CD4-positive, alpha-beta T cell treated with Interleukin-12 subunit alpha and Interleukin-12 subunit beta, for 1 hour (primary cell): ENCODE measurements at places on chromosomes 16 and 17.

GRCh38 chr17:57548421-57549410 is 196.4 kb downstream of the CCDC182 start:
- DNase-seq: no peak

DNA sequence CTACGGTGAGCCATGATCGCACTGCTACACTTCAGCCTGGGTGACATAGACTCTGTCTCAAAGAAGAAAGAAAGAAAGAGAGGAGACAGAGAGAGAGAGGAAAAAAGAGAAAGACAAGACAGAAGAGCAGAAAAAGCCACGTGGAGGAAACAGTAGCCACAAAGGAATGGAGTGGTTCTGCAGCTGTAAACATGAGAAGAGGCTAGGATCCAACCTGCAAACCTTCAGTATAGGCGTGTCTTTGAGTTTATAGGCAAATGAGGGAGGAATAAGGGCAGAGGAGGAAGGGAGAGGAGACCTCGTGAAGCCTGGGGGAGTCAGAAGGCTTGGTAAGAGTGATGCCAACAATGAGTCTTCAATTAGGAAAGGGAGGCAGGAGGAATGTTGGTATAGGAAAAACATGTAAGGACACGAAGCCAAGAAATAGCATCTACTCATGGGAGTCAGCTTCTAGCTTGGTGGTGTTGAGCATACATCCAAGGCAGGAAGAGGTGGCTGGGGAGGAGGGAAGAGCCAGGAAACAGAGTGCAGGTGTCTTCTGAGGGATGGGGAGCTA is 3.9 kb downstream of the MED9 start:
- DNase-seq: no peak

GRCh38 chr16:85164431-85164830 is 52.2 kb upstream of the CIBAR2 start:
- DNase-seq: no peak

- peak; percentile 88 for DNase-seq
These were observed 12.0 kb downstream of the TBC1D24 start for GRCh38 chr16:2486645-2487516.

GRCh38 chr17:13825526-13826040 is 223.9 kb upstream of the HS3ST3A1 start:
- no peak for DNase-seq

GRCh38 chr16:14193316-14193871 is 122.3 kb downstream of the MRTFB start:
- peak; percentile 32 for DNase-seq

- DNase-seq: no peak
These were observed 5.2 kb downstream of the METRNL start for GRCh38 chr17:83084621-83085056.

DNA sequence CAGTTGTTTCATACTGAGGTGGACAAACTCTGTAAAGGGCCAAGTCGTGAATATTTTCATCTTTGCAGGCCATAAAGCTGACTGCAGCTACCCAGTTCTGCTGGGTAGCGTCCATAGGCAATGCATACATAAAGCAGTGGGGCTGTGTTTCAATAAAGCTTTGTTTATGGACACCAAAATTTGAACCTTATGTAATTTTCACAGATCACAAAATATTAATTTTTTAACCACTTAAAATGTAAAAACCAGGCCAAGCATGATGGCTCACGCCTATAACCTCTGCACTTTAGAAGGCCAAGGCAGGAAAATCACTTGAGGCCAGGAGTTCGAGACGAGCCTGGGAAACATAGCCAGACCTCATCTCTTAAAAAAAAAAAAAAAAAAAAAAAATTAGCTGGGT is 148.0 kb downstream of the CCDC182 start:
- no peak for DNase-seq

- DNase-seq: peak; percentile 8
These were observed 4.2 kb downstream of the ADCY9 start for GRCh38 chr16:4111748-4112696.

DNA sequence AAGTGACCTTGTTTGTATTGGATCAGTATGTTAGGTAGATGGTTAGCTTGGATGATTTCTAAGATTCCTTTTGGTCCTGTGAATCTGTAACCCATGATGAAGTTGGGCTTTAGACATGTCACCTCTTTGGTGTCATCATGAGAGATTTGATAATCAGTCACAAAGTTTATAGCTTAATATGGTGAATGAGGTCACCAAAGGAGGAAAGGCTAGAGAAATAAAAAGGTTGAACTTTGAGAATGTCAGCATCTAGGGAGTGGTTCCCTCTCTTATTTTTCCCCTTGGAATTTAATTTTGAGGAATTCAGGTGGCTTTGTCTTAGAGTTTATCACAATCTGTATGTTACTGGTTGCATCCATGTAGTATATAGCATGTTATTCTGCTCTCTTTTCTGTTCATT is 45.3 kb downstream of the NLK start:
- DNase-seq: no peak

DNA sequence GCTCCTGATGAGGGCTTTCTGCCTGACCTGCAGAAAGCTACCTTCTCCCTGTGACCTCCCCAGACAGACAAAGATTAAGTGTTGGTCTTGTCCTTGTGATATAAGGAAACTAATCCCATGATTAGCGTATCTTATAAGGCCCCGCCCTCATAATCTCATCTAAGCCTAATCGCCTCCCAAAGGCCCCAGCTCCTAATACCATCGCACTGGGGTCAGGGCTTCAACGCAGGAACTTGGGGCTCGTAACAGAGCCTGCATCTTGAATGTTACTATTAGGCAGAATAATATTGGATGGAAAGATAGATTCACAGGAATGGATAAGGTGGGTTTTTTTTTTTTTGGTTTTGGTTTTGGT is 78.9 kb downstream of the C16orf95 start:
- no peak for DNase-seq

GRCh38 chr17:8894673-8895578 is 27.5 kb upstream of the PIK3R6 start:
- peak; percentile 67 for DNase-seq

GRCh38 chr16:81599034-81599744 is 154.6 kb downstream of the CMIP start:
- no peak for DNase-seq

DNA sequence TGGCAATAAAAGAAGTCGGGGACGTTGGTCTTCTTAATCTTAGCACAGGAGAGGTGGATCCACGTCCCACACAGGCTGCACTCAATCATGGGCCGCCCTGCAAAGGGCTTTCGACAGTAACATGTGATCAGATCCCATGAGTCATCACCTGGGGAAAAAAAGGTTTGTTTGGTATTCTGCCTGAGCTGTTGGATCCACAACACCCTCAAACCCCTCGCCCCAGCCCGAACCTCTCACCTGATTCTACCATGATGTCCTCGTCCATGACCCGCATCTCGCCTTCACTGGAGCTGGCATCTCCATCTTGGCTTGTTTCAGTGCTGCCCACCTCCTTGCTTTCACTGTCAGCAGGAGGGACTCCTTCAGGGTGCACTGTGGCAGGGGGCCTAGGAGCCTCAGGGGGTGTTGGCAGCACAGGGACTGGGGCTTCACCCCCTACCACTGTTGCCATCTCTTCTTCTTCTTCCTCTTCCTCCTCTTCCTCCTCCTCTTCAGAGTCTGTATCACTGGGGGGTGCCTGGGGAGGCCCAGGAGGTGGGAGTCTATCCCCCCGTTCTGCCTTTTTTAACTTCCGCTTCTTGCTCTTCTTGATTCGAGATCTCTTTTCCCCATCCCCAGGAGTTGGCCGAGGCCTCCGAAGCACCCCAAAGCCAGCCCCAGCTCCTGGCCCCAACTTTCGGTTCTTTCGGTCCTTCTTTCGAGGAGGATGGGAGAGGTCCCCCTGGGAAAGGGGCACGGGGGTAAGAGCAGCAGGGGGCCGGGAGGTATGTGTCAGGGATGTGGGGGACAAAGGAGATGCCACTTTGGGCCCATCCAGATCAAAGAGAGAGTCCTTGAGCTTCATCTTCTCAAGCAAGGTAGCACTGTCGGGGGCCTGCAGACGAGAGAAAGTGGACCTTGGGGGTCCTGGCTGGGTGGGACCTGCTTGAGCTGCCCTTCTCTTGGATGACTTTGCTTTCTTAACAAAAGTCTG is 1.7 kb upstream of the DVL2 start:
- no peak for DNase-seq

DNA sequence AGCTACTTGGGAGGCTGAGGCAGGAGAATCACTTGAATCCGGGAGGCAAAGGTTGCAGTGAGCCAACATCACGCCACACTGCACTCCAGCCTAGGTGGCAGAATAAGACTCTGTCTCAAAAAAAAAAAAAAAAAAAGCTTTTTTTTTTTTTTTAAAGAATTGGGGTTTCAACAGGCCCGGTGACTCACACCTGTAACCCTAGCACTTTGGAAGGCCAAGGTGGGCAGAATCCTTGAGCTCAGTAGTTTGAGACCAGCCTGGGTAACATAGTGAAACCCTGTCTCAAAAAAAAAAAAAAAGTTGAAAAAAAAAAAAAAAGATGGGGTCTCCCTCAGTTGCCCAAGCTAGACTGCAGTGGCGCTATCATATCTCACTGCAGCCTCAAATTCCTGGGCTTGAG is 6.6 kb upstream of the HEXIM2 start:
- DNase-seq: peak; percentile 16

GRCh38 chr17:16037636-16038035 is 38.0 kb downstream of the TTC19 start:
- DNase-seq: no peak

- DNase-seq: no peak
These were observed 345.1 kb downstream of the XYLT1 start for GRCh38 chr16:17125671-17126070.

DNA sequence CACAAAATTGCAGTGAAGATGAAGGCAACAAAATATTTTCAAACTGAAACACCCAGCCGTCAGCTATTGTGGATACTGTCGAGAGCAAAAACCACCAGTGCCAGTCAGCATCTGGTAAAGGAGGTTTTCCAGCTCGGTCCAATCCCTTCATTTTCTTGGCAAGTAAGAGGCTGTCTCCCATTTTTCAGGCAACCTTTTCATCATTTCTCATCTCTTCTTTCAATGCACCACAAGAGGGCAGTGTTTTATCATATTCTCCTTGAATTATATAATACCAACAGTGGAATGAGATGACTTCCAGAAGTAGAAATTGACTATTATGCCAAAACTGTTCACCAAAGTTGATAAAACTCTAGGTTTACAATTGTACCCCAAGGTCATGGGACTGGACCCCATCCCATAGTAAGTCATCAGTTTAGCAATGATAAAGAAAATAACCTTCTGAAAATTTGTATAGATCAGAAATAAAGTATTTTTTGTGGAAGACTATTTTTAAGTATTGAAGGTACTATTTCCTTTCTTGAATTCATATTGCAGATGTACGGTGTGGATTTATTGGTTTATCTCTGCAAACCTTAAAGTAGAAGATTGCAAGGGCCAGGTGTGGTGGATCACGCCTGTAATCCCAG is 16.8 kb downstream of the NQO1 start:
- peak; percentile 73 for DNase-seq

DNA sequence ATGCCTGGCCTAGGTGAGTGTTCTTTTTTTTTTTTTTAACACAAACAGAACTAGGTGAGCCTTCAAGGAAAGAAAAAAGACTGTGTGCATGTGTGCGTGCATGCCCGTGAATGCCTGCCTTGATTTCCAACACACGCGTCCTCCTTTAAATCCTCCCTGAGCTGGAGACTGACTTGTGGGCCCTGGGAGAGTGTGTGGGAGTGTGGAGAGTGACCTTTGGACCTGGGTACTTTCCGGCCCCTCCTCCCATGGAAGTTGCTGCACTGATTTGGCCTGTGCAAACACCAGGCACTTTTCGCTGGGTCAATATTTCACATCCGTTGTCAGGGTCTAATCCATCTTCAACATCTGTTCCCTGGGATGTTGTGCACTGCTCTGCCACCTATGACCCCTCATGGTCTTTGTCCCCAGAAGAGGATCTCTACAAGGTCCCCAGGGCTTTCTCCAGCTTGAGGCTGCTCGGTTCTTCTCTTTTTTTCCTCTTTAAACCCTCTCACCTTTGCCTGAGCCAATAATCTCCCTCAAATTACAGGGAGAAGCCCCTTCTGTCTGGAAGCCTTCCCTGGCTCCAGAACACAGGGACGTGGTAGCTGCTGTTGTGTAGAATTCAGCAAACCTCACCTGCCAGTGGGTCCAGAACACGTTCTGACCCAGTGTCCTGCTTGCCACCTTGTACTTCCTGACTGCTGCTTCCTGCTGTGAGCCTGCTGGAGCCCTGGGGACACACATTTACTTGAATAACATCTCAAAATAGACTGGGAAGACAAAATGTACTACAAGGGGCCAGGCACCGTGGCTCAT is 20.8 kb upstream of the ATP5MC1 start:
- DNase-seq: no peak

- DNase-seq: no peak
These were observed 226.0 kb upstream of the GSE1 start for GRCh38 chr16:85387171-85387507.

- DNase-seq: no peak
These were observed 37.2 kb upstream of the C16orf82 start for GRCh38 chr16:27029525-27029924.

- DNase-seq: no peak
These were observed 16.0 kb downstream of the MAP2K6 start for GRCh38 chr17:69430488-69430887.

DNA sequence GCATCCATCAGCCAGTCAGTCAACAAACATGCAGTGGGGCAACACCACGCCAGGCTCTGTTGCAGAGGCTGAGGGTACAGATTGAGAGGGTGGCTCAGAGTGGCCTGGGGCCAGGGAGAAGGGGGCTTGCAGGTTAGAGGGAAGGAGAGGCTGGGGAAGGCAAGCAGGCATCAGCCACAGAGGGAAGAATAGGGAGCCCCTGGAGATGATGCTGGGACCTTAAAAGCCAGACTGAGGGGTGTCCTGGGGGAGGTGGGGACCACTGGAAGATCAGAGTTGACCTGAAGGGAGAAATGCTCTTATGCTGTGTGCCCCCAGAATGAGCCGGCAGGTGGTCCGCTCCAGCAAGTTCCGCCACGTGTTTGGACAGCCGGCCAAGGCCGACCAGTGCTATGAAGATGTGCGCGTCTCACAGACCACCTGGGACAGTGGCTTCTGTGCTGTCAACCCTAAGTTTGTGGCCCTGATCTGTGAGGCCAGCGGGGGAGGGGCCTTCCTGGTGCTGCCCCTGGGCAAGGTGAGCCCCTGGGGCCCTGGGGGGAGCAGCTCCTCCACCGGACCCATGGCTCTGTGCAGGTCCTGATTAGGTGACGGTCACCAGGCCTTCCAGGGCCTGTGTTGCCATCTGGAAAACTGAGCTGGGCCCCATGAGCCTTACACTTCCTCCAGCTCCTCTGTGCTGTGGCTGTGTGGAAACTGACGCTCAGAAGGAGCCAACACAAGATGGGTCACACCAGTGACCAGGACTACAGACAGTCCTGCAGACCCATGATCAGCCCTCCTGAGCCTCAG is 1.7 kb downstream of the CORO1A start:
- no peak for DNase-seq

GRCh38 chr17:18172531-18173278 is 10.9 kb upstream of the ALKBH5 start:
- DNase-seq: no peak

DNA sequence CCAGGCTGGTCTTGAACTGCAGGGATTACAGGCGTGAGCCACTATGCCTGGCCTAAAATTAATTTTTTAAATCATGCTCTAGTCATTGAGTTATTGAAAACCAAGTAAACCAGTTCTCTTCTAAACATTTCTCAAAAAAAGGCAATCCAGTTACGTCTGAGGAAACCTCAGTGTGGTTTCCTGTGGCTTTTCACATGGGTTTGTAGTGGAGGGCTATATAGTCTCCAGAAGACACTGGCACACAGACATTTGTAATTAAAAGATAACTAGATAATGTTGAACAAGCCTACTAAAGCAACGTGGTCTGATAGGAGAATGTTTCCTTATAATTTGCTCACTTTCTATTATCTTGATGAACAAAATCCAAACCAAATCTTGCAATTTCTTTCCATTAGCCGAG is 5.2 kb upstream of the TOB1 start:
- peak; percentile 74 for DNase-seq
